Fibroblast of lung (primary cell): ENCODE measurements at places on chromosomes 12 and 14.

DNA sequence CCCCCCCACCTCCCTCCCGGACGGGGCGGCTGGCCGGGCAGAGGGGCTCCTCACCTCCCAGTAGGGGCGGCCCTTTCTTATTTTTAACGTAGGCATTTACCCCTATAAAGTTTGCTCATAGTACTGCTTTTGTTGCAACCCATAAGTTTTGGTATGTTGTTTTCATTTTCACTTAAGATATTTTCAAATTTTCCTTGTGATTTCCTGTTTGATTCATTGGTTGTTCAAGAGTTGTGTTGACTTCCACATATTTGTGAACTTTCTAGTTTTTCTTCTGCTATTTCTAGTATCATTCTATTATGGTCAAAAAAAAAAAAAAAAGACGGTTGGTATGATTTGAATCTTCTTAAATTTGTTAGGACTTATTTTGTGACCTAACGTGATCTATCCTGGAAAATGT lies 6.5 kb downstream of the NOXRED1 start:
- DNase-seq = no peak

GRCh38 chr14:93606091-93606490 lies 175.4 kb downstream of the UNC79 start:
- no peak for DNase-seq

DNA sequence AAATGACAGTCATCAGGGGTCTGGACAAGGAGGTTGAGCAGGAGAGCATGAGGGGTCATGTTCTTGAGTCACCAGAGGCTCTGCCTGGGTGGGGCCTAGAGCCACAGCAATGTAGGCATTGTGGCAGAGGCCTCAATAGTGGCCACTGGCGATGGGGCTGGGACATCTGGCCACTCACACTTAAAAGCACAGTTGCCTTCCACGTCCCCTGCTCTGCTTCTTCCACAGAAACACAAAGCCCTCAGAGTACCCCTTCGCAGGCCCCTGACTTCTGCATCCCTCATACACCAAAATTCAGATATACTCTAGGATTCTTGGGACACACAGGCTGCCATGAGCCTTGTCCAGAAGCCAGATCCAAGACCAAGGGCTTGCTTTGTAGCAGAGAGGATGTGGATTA lies 2.2 kb downstream of the SLC10A1 start:
- no peak for DNase-seq

GRCh38 chr12:10033783-10034545 lies 3.5 kb downstream of the CLEC9A start:
- DNase-seq = peak; percentile 54

- peak; percentile 71 for DNase-seq
Observed at GRCh38 chr14:77314043-77314442, 6.6 kb downstream of the POMT2 start.

DNA sequence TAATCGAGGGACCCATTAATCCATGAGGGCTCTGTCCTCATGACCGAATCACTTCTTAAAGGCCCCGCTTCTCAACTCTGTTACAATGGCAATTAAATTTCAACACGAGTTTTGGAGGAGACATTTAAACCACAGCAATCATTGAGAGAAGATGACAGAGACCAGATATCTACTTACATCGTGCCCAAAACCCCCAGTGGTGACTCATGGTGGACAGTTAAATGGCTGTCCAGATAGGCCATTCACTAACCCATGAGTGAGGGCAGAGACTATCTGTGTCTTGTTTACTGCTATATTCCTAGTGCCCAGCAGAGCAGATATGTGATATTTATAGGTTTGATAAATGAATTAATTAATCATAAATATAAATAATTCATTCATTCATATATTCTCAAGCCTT lies 20.0 kb upstream of the FLVCR2 start:
- DNase-seq = no peak

DNA sequence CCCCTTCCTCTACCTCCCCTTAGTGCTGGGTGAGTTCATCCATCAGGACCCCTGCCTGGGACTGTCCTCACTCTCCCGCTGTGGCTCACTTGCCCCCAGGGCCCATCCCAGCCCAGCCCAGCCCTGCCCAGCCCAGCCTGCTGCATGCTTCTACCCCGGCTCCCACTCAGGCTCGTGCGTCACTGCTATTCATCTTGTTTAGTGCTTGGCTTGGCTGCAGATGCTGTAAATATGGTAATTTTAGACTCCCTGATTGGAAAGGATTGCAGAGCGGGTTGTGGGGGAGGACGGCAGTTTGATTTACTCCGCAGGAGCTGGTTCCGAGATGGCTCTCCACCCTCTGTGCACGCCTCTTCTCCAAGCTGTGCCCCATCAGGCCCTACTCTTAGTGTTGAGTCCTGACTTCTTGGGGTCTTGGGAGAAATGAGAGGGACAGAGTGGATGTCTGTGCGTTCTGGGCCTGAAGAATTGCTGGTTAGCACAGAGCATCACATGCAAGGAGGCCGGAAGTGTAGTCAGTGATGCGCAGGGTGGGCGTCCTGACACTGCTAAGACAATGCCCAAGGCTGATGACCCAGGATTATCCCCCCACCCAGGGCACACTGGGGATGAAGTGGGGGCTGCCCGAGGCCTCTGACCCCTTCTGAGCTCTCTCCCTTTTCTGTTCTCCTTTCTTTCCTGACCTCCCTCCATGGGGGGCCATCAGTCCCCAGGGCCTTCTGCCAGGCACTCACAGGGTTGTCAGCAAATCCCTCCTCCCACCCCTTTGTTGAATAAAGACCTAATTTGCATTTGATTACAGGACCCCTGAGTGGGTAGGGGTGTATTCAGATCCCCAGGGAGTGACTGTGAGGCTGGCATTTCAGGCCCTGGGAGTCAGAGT lies 244.4 kb downstream of the ZFP36L1 start:
- DNase-seq = peak; percentile 99

- DNase-seq = peak; percentile 77
Observed at GRCh38 chr14:60561845-60562746, 53.1 kb downstream of the SIX6 start.

GRCh38 chr14:99073431-99073830 lies 198.6 kb downstream of the BCL11B start:
- no peak for DNase-seq

DNA sequence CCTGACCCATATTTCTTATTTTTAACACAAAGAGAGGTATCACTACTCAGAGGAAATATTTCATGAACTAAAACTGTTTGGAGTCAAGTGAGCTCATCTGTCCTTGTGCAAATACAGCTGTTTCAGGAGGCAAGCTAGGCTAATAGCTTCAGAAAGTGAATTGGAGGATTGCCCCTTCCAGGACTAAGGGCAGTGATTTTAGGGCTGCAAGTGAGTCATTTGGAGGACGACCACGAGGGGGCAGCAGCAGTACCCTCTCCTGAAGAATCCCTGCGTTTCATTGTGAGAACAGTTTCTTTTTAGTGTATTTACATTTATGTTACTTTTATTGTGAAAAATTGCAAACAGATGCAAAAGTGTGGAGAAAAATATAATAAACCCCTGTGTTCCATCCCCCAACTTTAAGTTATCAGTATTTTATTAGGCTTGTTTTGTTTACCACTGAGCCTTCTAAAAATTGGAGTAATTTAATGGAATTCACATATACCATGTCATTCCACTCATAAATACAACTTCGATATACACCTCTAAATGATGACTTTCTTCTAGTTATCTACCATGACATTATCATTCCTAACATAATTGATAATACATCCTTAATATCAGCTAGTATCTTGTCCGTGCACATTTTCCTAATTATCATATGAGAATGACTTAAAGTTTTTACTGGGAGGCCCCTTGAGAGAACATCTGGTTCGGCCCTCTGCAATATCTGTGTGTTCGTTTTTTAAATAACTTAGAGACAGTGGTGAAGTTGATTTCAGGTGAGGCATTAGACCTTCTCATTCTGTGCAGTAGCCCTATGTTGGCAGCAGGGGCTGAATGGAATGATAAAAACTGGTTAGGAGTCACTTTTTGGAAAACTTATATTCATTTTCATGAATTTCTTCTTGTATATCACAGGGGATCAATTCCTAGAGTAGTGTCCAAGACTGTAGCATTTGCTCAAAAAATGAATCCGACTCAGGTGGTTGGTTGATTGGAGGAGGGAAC lies 13.7 kb downstream of the FOXJ2 start:
- peak; percentile 53 for DNase-seq

DNA sequence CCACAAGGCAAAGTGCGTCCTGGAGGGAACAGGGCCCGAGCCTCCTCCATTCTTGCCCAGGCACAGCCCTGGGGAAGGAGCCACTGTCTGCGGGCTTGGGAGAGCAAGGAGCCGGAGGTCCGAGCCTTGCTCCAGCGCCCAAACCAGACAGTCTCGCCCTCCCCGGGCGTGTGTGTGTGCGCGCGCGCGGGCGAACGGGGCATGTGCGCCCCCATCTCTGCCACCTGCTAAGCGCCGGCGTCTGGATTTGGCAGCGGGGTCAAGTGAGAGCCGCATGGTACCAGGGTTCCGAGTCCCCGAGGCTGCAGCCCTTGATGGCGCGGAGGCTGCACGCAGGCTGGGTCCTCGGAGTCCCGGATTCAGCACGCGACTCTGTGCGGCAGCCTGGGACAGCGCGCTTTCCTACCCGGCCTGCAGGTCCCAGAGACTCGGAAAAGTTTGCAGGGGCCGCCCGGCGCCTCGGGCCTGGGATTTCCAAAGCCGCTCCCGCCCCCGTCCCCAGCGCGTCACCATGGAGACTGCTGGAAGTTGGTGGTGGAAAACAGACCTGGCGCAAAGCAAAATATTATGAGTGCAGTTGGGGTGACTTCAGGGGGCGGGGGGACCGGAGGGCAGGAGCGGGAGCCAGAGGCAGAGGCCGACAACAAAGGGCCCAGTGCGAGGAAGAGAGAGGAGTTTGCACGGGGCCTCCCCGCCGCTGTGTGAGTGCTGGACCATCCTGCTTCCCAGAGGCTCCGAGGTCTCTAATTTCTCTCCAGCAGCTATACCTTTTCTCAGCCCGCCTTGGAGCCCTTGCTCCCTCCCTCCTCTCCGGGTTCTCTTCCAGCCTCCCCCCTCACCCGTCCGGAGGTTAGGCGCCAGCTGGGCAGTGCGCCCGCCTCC lies 4.2 kb downstream of the RFX4 start:
- DNase-seq = no peak

- DNase-seq = no peak
Observed at GRCh38 chr12:104468371-104468770, 11.6 kb downstream of the CHST11 start.
